ENCODE measurements at places on chromosomes 2 and 18. TPM values are rescaled to one million over a fixed set of nuclear protein-coding genes. Genes with fewer than 3 reads are reported as not detected.
A peak's percentile ranks its signal among the peaks of the same experiment; 100 is the strongest.

The KCNE4 gene
- not detected for total RNA-seq

The PRR30 gene
- not detected for total RNA-seq

The ASPRV1 gene
- total RNA-seq = 0.53 TPM

The ACMSD gene
- total RNA-seq = not detected

- no peaks in the 10 kb centered on the region for H3K4me1 ChIP-seq
- no peaks in the 10 kb centered on the region for H3K36me3 ChIP-seq
- H3K4me3 ChIP-seq = no peak overlapping the region
- H3K27ac ChIP-seq = no peak overlapping the region
- no peaks in the 10 kb centered on the region for H3K27me3 ChIP-seq
These were observed 120.8 kb downstream of the GAREM1 start for GRCh38 chr18:32349728-32350395.

GRCh38 chr2:177243476-177243875 lies 21.1 kb downstream of the NFE2L2 start:
- no peak for DNase-seq
- H3K4me1 ChIP-seq = peaks cover 22% of the 10 kb centered on the region
- no peak overlapping the region for H3K27ac ChIP-seq
- no peak overlapping the region for H3K4me3 ChIP-seq
- H3K36me3 ChIP-seq = no peaks in the 10 kb centered on the region
- no peaks in the 10 kb centered on the region for H3K27me3 ChIP-seq

DNA sequence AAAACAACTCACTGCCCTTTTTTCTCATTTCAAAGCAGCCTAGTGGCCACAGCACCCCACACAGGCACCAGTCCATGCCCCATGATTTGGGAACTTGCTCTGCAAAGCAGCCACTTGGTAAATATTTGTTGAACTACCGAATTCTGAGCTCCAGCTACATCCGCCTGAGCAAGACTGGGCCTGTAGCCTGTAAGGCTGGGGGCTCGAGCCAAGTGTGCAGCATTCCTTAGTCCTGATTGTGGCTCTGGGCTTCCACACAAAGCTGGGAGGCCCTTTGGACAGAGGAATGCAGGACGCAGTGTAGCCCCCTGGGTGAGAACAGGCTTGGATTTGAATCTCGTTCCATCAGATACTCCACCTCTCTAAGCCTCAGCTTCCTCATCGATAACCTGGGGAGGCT lies 88.4 kb downstream of the ACTR2 start:
- H3K4me1 ChIP-seq = peaks cover 17% of the 10 kb centered on the region
- no peak overlapping the region for H3K27ac ChIP-seq
- H3K4me3 ChIP-seq = no peak overlapping the region
- H3K27me3 ChIP-seq = no peaks in the 10 kb centered on the region

GRCh38 chr2:11829324-11829946 lies 83.0 kb downstream of the LPIN1 start:
- H3K4me1 ChIP-seq = peaks cover 27% of the 10 kb centered on the region
- peak overlapping the region; percentile 78 for H3K27ac ChIP-seq
- peak; percentile 51 for DNase-seq
- H3K36me3 ChIP-seq = no peaks in the 10 kb centered on the region
- peak overlapping the region; percentile 38 for H3K4me3 ChIP-seq
